NCI-H526 treated with DMSO at 0.1 percent for 48 hours (cell line): ENCODE measurements at places on chromosomes 7 and 10.

GRCh38 chr7:55498142-55498541 lies 74.2 kb downstream of the VOPP1 start:
- no peak for DNase-seq

GRCh38 chr7:132083537-132084123 lies 492.6 kb downstream of the PLXNA4 start:
- DNase-seq = no peak

DNA sequence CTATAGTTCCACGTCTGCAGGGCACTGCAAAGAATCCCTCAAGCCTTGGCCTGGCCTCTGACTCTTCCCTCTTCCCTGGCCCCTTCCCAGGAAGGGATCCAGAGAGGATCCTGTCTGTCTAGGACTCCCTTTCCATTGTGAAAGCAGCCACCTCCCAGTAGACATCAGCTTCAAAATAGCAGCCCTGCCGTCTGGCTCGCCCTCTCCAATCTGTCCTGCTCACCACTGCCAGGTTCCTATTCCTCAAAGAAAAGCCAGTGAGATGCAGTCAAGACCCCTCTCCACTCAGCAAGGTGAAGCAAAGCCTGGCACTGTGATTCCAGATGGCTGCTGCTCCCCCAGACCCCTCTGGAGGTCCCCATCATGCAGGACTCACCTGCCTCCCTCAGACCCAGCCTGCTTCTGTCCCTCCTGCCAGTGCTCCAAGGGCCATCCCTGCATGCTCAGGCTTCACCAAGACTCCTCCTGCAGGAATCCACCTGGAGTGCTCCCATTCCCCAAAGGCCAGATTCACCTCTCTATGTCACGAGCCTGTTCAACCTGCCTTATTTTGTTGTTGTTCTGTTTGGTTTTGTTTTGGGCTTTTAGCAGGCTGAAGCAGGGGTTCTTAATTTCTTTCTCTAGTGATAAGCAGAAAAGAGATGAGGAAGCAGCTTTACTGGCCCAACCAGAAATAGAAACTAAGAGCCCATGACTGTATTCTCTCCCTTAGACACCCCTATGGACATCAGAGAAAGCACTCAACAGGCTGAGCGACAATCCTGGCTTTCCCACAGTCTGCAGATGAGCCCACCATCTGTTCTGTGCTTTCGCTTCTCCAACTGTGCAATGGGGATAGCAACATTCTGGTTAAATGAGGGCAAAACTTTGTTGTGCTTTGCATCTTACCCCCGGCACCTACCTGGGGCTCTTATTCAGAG lies 305.1 kb downstream of the GRID1 start:
- DNase-seq = no peak

- no peak for DNase-seq
Observed at GRCh38 chr10:5805711-5806110, 7.5 kb downstream of the GDI2 start.

- DNase-seq = no peak
Observed at GRCh38 chr7:139488810-139489209, 5.3 kb upstream of the KLRG2 start.

GRCh38 chr7:37096341-37096740 lies 352.3 kb downstream of the ELMO1 start:
- DNase-seq = no peak

DNA sequence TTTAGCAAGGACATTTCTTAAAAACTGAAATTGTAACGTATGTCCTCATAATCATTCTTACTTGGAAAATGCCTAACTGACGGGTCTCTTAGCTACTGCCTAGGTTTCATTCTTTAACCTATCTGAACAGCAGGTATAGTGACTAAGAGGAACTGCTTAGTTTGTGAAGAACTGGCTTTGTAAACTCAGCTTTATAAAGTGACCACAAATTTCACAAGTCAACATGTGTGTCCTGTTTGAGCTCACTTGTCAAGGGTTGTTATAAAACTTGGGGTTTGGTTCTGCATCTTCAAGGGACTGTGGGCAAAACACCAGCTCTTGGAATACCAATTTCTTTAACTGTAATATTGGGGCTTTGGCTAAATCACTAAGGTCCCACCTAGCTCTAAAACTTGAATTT lies 32.2 kb downstream of the MRPS33 start:
- no peak for DNase-seq

GRCh38 chr10:7956508-7956907 lies 98.0 kb upstream of the GATA3 start:
- no peak for DNase-seq

GRCh38 chr10:90148116-90148855 lies 446.9 kb downstream of the KIF20B start:
- peak; percentile 4 for DNase-seq

DNA sequence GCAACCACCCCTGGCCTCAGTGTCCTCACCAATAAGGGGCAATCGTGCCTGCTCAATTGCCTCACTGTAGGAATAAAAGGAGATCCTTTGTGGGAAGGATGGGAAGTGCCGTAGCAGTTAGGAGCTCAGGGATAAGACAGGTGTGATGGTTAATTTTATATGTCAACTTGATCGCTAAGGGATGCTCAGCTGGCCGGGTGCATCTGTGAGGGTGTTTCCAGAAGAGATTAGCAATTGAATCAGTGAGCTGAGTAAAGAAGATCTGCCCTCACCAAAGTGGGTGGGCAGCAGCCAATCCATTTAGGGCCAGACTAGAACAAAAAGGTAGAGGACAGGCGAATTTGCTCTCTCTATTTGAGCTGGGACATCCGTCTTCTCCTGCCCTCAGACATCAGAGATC lies 46.3 kb downstream of the BUB3 start:
- no peak for DNase-seq

GRCh38 chr7:31490796-31491314 lies 23.0 kb upstream of the ITPRID1 start:
- no peak for DNase-seq

DNA sequence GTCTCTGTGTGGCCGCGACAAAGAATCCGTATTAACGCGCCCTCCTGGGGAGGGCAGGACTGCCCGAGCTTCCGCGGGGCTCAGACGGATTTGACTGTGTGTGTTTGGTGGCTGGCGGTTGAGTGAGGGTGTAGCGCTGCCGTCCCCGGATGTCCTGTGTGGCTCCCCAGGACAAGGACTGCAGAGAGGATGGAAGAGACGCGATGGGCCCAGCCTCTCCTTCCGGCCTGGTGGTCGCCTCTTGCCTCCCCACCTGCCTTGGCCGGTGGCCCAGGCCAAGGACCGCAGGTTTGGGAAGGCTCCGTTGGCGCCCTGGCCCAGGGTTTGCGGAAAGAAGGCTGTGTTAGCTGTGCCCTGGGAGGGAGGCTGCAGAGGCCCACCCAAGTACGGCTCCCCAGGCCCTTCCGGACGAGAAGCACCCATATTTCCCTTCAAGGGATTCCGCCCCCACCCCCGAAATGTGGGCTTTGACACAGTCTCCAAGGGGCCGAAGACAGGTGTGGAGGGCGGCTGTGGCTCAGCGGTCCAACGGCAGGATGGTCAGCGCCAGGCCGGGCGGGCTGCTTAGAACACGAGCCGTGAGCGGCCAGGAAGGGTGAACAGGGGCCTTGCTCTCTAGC lies 2.3 kb downstream of the UNCX start:
- no peak for DNase-seq

GRCh38 chr10:50593523-50594376 lies 30.0 kb downstream of the SGMS1 start:
- no peak for DNase-seq

DNA sequence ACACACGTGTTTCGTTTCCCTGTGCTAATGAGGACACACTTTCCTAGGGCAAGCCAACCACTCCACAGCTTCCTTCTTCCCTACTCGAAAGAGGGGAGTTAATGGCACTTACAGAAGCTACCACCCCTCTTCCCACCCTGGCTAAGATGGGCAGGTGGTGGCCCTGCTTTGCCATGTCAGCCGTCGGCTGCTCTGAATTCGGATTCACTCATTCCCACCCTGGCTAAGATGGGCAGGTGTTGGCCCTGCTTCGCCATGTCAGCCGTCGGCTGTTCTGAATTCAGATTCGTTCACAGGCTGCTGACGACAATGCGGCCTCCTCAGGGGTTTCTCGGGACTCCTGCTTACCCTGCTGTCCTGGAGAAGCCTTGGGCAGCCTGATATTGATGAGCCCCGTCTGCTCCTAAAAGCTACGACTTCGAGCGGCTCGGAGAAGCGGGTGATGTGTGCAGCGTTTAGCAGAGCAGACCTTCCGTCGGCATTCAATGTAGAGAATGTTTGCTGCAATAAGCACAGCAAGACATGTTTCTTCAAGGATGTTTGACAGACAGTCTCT lies 56.2 kb upstream of the PPP2R2D start:
- DNase-seq = no peak

GRCh38 chr10:2210088-2210487 lies 472.8 kb upstream of the ADARB2 start:
- DNase-seq = no peak

GRCh38 chr10:4059471-4060138 lies 274.6 kb upstream of the KLF6 start:
- DNase-seq = no peak

DNA sequence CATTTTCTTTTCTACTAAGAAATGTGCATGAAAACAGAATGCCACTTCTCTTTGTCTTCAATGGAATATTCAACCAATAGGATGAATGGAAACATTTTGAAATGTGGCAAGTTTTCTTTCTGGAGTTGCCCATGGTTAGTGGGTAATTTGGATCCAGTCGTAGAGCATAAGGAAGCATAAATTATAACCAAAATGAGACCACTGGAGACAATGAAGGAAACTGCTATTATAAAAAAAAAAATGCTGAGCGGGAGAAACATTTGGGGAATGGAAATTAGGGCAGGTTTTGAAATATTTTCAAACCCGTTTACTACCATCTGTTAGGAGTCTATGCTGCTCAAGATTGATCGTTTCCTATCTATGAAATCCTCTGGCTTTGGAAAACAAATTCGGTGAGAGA lies 182.9 kb upstream of the PRKCQ start:
- no peak for DNase-seq

- DNase-seq = no peak
Observed at GRCh38 chr7:42991024-42991423, 58.8 kb downstream of the MRPL32 start.

DNA sequence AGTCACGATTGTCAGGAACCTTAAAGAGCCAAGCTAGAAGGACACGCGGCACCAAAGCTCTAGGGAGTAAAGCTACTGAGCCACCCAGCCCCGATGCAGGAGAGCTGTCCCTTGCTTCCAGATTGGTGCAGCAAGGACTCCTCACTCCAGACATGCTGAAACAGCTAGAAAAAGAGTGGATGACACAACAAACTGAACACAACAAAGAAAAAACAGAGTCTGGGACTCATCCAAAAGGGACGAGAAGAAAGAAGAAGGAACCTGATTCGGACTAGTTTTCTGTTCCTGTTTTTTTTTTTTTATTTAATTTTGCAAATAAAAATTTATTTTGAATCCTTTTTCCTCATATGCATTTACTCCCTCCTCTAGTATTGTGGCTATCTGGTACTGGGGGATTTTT lies 11.4 kb upstream of the HKDC1 start:
- no peak for DNase-seq

DNA sequence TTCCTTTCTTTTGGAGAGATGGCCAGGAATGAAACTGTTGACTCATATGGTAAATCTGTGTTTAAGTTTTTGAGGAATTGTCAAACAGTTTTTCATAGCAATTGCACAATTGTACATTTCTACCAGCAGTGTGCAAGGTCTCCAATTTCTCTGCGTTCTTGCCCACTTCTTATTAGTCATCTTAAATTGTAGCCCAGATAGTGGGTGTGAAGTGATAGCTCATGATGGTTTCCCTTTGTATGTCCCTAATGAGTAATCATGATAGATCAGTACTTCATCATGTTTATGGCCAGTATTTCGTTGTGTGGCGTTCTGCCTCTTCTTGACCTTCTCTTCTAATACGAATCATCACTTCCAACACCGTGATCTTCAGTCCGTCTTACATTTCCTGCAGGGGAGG lies 136.3 kb downstream of the DOCK1 start:
- no peak for DNase-seq
